ENCODE measurements at places on chromosomes 5 and 9.

DNA sequence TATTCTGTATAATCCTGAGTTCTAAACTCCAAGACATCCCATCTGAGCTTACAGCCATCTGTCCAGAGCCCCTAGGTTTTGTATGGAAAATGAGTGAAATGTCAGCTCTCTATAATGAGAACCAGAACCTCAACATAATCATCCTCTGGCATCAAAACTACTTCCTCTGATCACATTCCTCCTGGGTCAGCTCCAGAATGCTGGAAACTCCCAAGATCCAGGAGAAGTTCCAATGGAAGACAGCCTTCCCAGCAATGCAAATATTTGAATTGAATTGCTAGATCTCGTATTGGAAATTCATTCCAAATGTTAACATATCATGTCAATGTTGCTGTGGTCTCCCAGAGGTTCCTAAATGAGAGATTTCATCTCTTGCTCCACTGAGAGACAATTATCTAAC lies 23.8 kb downstream of the C9 start:
- DNase-seq = no peak

- DNase-seq = no peak
Measured at GRCh38 chr5:6450319-6450833, 1.7 kb downstream of the UBE2QL1 start.

GRCh38 chr9:18074041-18074440 lies 399.9 kb upstream of the ADAMTSL1 start:
- no peak for DNase-seq

- no peak for DNase-seq
Measured at GRCh38 chr9:113993838-113994540, 84.1 kb downstream of the AMBP start.

DNA sequence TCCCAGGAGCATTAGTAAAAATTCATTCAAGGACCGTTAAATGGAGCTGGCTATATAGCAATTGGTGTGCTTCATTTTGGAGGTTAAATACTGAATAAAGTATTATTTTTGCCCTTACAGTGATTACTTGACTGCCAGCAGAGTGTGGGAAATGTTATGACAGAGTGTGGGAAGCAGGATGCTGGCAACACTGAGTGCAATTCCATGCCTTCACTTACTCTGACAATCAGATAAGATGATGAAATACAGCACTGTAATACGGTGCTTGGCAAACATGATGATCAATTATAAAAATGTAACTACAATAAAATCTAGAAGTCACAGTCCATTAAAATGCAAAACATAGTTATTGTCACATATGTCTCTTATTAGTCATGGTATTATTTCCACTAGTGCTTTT lies 651.3 kb downstream of the PTPRD start:
- no peak for DNase-seq

DNA sequence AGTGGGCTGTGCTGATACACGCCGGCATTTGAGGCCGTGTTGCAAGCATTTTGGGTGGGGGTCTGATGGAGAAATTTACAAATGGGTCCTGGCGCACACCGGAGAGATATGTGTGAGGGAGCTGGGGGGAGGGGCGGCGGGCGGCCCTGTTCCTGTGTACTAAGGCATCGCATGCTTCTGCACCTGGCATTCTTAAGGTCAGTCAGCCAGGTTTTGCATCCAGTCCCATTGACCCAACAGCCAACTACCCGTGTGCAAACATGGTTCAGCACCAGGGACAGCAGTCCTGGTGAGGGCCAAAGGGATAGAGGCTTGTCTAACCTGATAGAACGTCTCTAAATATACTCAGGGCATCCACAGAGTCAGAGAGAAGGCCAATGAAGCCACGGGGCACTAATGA lies 839 bp downstream of the GABRG2 start:
- DNase-seq = no peak

DNA sequence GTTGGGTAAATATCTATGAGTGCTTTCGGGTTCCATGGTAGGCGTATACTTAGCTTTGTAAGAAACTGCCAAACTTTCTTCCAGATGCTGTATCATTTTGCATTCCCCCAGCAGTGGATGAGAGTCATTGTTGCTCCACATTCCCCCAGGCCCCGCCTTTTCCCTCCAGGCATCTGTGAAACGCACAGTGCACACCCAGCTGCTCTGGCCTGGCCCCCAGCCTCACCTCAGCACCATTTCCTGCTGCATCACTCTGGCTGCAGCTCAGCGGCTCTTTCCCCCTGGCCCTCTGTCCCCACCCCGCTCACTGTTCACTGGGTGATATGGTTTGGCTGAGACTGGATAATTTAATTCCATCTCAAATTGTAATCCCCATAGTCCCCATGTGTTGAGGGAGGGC lies 76.6 kb upstream of the SPTLC1 start:
- no peak for DNase-seq

- peak; percentile 34 for DNase-seq
Measured at GRCh38 chr9:2053883-2054845, 39.0 kb downstream of the SMARCA2 start.

- DNase-seq = no peak
Measured at GRCh38 chr5:171673328-171673727, 112.3 kb upstream of the SMIM23 start.

DNA sequence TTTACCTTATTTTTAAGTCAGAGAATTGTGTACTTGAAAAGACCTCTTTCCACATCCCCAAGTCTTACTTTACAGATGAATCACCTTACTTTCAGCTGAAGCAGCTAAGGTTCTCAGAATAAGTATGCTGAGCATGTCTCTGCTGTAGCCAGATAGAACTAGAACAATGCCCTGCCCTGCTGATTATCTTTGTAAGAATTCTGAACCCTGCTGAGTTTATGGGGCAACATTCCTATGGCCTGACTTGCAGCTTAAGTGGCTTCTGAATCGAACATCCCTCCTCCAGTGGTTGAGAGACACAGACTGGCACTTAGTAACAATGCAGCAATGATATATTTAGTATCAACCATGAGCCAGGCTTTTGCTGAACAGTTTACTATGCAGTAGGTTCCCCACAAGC lies 592.0 kb upstream of the WWC1 start:
- no peak for DNase-seq
